ENCODE measurements at places on chromosomes 5 and 9. TPM values are rescaled to one million over a fixed set of nuclear protein-coding genes. Genes with fewer than 3 reads are reported as not detected.

GRCh38 chr9:99129091-99129490, 24.2 kb downstream of the TGFBR1 start:
- no peak for DNase-seq

- no peak for DNase-seq
Observed at GRCh38 chr9:37446401-37446800, 18.8 kb downstream of the ZBTB5 start.

- no peak for DNase-seq
Observed at GRCh38 chr9:89797937-89798455, 193.2 kb downstream of the GADD45G start.

DNA sequence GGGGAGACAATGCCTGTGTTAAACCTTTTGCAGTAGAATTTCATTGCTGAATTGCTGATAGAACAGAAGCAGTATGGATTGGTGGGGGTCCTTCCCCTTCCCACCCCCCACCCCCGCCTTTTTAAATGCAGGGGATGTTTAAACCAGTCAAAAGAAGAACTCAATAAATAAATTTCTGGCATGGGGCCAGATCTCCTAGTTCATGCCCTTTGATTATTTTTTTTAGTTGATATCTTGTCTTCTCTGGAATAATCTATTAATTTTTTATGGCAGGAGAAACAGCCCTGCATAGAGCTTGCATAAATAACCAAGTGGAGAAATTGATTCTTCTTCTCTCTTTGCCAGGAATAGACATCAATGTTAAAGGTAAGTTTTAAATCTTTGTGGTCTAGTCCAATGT, 72.8 kb downstream of the SLF1 start:
- DNase-seq: no peak

GRCh38 chr5:94856257-94856800, 237.9 kb downstream of the SLF1 start:
- DNase-seq: no peak

The CAMK4 gene
- total RNA-seq: 2.1 TPM

The TICAM2 gene
- total RNA-seq: 1.1 TPM

The DPYSL3 gene
- total RNA-seq: 56.0 TPM

The CYLC2 gene
- not detected for total RNA-seq

All from progenitor cell of endocrine pancreas (in vitro differentiated cells).